Activated B cell treated with CpG ODN at 0.5 μM for 24 hours (primary cell): ENCODE measurements at places on chromosomes 6 and 20. TPM values are rescaled to one million over a fixed set of nuclear protein-coding genes. Genes with fewer than 3 reads are reported as not detected.

- no peak for DNase-seq
These were observed 4.2 kb upstream of the BMP6 start for GRCh38 chr6:7721649-7722048.

The ZC3H12D gene
- 184 and 225 TPM in 2 replicates for total RNA-seq

The GJA10 gene
- total RNA-seq, result not detected in 2 replicates

DNA sequence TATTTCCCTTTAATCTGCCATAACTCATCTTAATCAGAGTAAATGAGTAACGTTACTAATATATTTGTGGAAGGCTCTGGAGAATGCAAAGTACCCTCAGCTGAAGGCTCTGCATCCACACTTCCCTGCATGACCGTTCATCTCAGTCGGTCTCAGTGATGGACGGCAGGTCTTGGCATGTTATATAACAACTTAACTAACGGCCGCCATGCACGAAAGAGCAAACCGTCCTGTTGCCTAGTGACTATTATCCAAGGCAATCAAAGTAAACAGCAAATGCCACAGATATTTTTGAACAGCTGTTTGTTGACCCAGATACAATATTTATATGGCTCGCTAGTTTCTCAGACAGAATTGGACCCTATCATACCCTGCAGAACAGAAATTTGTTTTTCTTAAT lies 194.9 kb upstream of the SMLR1 start:
- no peak for DNase-seq
